ENCODE measurements at places on chromosomes 12 and 14.

GRCh38 chr14:74888164-74889158, 6.7 kb downstream of the DLST start:
- peak; percentile 27 for DNase-seq

DNA sequence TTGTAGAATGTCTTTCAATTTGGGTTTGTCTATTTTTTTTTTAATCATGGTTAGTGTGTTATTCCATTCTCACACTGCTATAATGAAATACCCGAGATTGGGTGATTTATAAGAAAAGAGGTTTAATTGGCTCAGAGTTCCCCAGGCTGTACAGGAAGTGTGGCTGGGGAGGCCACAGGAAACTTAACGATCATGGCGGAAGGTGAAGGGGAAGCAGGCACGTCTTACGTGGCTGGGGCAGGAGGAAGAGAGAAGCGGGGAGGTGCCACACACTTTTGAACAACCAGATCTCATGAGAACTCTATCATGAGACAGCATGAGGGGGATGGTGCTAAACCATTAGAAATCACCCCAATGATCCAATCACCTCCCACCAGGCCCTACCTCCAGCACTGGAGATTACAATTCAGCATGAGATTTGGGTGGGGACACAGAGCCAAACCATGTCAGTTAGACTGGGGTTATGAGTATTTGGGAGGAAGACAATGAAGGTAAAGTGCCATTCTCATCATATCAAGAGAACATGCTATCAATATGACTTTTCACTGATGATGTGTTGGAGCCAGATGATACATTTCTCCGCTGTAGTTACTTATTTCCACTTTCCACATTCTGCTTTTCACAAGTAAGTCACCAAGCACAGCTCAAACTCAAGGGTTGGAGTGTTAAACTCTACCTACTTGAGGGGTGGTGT, 45.8 kb downstream of the AP5M1 start:
- no peak for DNase-seq

DNA sequence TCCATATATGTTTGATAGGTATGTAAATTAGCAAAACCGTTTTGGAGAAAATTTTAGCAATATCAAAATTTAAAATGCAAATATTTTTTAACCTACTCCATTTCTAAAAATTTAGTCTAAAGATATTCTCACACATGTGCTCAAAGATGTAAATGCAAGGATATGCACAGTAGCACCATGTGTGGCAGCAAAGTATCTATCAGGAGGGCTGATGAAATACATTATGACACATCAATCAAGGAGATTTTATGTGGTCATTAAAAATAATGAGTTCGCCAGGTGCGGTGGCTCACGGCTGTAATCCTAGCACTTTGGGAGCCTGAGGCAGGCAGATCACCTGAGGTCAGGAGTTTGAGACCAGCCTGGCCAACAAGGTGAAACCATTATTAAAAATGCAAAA, 8.0 kb upstream of the C1R start:
- DNase-seq: no peak

GRCh38 chr12:64269161-64269560, 47.1 kb upstream of the KICS2 start:
- DNase-seq: no peak

DNA sequence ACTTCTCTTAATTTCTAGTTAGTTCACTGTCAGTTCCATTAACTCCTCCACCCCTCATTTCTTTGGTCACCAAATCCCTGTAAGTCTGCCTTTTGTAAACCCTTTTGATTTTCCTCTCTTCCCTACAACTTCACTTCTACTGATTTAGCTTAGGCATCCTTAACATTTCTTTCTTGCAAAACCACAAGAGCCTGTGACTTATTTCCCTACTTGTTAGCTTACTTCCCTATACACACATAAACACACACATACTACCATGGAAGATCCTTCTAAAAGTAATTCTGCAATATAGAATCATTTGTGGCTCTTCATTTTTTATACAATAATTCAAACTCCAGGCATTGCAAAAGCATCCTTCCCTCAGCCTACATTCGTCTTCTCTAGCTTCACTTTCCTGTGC, 494.3 kb upstream of the USP15 start:
- no peak for DNase-seq

DNA sequence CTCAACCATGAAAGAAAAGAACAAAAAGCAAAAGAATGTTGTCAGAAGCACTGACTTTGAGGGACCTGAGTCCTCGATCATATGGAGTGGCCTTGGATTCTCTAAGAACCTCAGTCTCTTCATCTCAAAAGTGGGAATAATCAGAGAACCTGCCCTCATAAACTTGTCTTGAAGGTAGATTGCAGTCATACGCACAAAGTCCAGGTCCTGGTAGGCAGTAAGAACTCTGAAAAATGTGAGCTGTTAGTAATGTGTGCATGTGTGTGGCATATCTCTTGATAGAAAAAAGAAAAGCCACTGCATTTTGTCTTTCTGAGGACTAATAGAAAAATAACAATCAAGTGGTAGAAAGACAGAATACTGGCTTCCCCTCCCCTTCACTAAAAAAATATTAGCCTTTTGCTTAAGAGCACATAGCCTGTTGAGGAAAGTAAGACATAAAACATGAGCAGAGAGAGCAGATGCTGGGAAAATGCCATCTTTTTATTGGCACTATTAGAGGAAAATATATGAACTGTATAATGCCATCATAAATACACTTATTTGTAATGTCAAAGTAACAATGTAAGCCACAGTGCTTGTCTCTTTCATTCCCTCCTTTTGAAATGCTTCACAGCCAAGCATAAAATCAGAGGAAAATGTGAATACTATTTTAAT, 205.1 kb upstream of the TBX3 start:
- no peak for DNase-seq

DNA sequence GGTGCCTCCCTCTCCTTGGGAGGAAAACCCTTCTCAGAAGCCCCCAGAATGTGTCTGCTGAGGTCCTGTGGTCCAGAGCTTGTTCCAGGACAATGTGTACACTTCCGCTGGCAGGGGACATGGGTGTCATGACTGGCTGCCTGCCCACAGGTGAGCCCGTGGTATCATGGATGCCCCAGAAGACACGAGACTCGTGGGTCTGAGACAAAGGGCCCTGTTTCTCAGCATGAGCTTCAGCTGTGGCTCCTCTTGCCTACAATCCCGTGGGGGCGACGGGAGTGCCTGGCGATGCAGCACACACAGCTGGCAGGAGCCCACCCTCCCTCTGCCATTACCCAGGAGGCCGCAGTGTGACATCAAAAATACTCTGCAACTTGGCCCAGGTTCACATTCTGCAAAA, 7.0 kb downstream of the TMEM121 start:
- DNase-seq: no peak

DNA sequence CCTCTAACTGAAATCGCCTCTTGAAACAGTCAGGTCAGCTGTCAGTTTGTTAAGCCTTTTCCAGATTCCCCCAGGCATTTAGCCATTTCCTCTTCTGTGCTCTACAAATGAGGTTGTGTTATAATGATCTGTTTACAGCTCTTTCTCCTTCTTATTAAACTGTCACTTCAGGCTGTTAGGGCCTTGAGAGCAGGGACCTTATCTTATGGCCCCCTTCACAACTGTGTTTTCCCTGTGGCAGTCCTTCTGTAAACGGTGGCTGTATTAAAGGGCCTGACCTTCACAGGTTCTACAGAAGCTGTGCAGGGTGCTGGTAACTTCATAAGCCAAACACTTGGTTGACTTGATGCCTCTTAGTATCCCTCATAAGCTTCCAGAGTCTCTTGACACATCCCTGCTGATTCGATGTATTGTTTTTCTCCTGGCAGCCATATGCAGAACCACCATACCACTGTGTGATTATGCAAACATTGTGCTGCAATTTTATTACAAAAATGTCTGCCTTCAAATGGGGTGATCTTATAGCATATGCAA, 104.7 kb downstream of the PLEKHA5 start:
- DNase-seq: no peak

- DNase-seq: peak; percentile 37
These were observed 60.6 kb downstream of the PTPRB start for GRCh38 chr12:70576341-70577282.

DNA sequence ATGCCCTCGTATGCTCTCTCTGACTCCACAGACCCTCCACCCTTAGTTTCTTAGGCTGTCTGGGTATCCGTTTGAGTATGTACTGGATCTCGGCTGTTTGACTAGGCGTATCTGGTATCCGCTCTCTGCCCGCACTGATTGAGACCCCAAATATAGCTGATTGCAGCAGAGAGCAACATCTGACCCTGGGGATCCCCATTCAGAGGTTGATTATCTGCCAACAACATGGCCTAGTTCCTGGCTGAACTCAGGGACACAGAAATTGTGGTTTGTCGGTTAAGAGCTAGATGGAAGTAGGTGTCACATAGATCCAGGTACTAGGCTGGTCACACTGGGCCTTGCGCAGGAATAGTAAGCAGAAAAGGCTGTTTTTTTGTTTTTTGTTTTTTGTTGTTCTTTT, 359.9 kb downstream of the FUT8 start:
- peak; percentile 30 for DNase-seq

GRCh38 chr12:3897371-3897971, 24.3 kb upstream of the PARP11 start:
- DNase-seq: peak; percentile 59

- DNase-seq: peak; percentile 22
These were observed 179.2 kb upstream of the DCN start for GRCh38 chr12:91361864-91362263.

DNA sequence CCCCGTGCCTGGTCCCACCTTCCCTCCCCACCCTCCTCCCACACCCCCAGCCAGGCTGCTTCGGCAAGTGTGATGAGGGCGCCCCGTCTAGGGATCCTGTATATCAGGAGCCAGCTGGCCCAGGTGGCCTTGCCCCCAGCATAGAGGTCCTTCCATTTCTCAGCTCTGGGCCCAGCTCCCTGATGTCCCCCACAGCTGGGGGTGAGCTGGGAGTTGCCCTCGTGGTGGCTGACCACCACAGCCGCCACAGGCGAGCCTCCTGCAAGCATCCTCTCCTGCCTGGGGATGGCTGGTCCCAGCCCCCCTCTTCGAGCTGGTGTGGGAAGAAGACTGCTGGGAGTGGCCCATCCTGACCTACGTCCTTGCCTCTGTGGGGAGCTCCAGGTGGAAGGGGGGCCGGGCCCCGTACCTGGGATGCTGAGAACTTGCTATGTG, 7.4 kb downstream of the ASPG start:
- DNase-seq: no peak

DNA sequence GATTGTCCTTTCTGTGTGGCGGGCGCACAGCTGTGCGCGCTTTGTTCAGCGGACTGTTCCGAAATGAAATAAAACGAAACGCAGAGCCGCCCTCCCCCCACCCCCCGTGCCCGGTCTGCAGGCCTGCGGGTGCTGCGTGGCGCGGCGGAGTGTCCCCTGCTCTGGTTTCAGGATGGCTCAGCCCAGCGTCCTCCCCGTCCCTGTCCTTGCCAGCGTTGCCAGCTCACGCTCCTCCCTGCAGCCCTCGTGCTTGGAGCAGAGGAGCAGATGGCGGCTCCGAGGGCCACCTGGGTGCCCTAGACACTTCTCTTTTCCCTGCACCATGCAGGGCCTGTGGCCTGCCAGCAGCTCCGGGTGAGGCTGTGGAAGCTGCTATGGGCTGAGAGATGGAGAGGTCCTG, 17.5 kb upstream of the BEGAIN start:
- DNase-seq: no peak

GRCh38 chr12:128073937-128074336, 193.0 kb upstream of the TMEM132C start:
- DNase-seq: no peak

GRCh38 chr12:114684870-114685273, 897 bp upstream of the TBX3 start:
- no peak for DNase-seq

DNA sequence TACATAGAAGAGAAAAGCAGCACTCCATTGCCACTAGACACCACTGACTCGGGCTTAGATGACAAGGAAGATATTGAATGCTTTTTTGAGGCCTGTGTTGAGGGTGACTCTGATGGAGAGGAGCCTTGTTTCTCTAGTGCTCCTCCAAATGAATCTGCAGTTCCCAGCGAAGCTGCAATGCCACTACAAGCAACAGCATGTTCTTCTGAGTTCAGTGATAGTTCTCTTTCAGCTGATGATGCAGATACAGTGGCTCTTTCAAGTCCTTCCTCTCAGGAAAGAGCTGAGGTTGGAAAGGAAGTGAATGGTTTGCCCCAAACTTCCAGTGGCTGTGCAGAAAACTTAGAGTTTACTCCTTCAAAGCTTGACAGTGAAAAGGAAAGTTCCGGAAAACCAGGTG, 114.5 kb upstream of the NPAS3 start:
- no peak for DNase-seq

DNA sequence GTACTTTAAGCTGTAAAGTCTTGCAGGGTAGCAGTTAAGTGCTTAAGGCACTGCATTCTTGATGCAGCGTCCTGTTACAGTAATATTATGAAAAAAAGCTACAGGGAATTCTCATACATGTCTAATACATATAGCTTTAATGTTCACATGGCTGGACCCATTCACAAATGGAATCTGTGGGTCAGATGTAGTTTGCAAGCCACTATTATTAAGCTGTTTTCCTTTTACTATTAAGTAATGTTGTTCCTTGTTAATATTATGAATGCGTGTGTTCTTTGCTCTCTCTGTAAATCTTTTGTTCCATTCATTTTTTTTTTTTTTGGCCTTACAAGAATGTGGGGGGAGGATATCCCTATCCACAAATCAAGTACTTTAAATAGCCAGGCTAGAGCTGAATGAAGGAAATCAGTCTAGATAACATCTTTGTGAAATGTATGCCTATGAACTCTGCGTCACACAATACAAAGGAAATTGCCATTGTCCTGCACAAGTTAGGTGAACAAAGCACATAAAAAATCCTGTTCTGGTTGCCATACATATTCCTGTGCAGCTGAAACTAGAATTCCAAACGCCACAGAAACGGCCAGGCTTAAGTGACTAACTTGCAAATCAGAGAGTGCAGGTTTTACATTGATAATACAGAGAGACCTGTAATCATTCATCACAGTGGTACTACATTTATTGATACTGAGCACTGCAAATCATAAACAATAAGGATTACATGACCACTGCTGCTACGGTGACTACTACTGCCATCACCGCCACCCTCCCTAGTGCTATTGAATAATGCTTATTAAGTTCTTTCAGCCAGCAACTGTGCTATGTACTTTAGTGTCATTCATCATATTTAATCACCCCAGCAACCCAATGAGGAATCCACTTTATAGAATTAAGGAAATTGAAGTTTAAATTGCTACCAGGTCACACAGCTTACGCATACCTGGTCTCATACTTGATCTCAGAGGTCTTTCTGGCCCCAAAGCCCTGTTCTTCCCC, 111.9 kb downstream of the HMGA2 start:
- no peak for DNase-seq

- DNase-seq: no peak
These were observed 188.5 kb upstream of the KRR1 start for GRCh38 chr12:75699728-75700496.

- no peak for DNase-seq
These were observed 321.1 kb upstream of the STXBP6 start for GRCh38 chr14:25371068-25371467.

GRCh38 chr14:57051633-57052032, 217.1 kb downstream of the EXOC5 start:
- DNase-seq: no peak

- DNase-seq: no peak
These were observed 181.3 kb downstream of the CCDC59 start for GRCh38 chr12:82176761-82177490.

All from hematopoietic multipotent progenitor cell (in vitro differentiated cells).